ENCODE measurements at places on chromosomes 3 and 15.
A peak's percentile ranks its signal among the peaks of the same experiment; 100 is the strongest.

GRCh38 chr3:195916291-195916690 lies 7.9 kb upstream of the TNK2 start:
- DNase-seq, result no peak

GRCh38 chr3:195921334-195921791 lies 13.0 kb upstream of the TNK2 start:
- no peak for DNase-seq

- peak; percentile 50 for DNase-seq
Observed at GRCh38 chr15:64464276-64465005, 4.1 kb downstream of the ZNF609 start.

GRCh38 chr3:61979638-61980037 lies 393.7 kb downstream of the FEZF2 start:
- DNase-seq, result no peak

- peak; percentile 73 for DNase-seq
Observed at GRCh38 chr3:50572158-50572557, 2.8 kb downstream of the HEMK1 start.

DNA sequence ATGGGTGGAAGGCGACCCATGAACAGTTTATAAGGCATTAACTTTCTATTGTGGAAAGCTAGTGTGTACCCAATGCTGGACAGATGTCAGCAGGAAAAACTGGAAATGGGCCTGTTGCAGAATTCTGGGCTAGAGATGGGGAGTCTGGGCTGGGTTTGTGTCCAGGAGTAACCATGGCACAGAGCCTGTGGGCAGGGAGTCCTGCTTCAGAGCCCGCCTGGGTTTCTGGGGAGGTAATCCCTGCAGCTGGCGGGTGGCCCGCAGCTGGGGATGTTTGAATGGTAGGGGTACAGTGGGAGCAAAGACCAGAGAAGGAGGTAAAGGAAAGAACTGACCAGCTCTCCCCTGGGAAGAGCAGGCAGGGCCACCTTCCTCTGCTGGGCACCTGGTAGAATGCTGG lies 25.7 kb downstream of the ACAA1 start:
- no peak for DNase-seq

GRCh38 chr3:115110830-115111229 lies 36.3 kb downstream of the ZBTB20 start:
- DNase-seq, result no peak

GRCh38 chr3:126612479-126613205 lies 42.3 kb downstream of the TXNRD3 start:
- DNase-seq, result no peak

GRCh38 chr15:37678124-37678523 lies 256.3 kb upstream of the TMCO5A start:
- no peak for DNase-seq

DNA sequence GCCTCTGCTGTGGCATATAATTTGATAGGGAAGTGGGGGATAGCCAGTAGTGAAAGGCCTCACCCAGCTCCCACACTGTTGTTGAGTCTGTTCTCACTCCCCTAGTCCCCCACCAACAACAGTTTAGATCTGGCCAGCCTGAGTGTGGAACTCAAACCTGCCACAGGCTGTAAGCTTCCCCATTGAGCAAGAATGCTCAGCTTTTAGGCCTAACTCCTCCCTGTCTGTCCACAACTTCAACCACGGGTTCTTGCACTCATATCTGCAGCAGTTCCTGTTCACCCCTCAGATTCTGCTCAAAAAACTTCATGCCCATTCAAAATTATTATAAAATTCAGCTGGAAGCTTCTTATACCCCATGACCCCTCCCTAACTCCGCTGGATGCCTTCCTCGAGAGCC lies 975.1 kb downstream of the NSUN3 start:
- no peak for DNase-seq

DNA sequence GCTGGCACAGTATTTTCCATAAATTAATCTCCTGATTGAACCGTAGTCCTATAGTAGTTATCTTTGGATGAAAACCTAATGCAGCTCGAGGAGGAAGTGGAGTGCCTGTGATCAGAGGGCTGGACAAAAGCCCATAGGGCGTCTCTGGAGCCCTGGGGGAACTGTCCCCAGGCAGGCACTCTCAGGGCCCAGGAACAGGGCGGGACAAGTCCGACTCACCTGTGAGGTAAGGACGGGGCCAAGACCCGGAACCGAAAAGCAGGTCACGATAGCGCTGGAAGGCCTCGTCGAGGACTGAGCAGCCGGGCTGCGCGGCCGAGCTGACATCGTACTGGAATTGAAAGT lies 341 bp downstream of the HEXA start:
- DNase-seq, result no peak

DNA sequence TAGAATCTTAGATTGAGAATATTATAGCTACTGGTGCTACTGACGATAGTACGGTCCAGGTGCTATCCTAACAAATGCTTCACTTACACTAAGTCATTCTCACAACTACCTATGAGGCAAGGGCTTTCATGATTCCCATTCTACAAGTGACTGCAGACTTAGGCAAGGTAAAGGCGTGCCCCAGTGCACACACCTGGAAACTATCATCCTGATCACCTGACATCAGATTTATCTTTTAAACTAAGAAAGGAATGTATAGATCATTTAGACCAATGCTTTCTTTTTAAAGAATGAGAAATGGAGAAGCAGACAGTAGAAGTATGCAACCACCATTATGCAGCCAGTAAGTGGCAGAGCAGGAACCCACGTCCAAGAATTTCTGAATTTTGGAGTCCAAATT lies 59.2 kb upstream of the LRRN1 start:
- no peak for DNase-seq

DNA sequence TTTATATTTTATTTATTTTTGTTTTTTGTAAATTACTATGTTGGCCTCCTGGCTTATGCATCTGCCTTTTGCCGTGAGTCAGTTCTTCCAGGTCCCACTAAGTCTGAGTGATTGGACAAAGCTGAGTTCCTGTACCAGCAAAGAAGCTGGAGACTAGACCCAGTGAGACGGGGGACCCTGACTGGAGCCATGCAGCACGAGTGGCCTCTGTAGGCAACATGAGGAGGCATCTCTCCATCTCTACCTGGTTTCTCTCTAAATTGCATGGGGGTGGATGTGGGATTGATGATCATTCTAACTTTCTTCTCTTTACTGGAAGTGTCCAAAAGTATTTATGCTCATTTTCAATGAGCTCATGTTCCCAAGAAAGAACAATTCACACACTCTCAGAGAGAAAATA lies 155.3 kb upstream of the MRPL3 start:
- no peak for DNase-seq

DNA sequence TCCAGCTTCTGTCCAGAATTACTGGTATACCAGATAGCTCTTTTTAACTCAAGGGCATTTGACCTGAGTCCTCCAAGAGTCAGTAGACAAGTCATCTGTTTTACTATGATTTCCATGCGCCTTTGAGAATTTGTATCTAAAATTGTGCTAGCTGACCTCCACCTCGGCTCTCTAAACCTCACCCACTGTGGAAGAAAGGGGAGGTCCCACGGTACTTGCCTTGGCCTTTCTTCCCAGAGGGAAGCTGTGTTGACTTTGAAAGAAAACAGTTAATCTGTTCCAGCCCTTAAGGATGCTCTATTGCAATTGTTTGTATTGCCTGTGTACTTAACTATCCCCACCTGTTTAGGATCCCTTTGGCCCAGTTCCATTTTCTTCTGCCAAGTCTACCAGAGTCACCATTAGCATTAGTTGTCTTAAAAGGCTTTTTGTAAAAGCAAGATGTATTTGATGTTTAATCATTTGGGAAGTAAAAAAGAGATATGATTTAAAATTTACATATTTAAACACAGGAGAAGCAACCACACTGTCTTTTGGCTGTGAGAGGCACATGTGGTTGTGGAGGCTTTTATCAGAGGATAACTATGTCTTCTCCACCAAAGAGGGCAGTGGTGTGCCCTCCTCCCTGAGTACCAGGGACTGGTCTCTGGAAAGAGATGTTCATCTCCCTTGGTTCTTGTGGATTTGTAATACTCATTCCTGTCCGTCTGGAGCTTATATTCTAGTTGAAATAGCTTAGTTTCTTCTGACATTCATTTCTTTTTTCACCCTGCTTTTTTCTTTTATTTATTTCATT lies 88.8 kb downstream of the CRTC3 start:
- no peak for DNase-seq

- no peak for DNase-seq
Observed at GRCh38 chr3:142056656-142057330, 92.6 kb downstream of the TFDP2 start.

DNA sequence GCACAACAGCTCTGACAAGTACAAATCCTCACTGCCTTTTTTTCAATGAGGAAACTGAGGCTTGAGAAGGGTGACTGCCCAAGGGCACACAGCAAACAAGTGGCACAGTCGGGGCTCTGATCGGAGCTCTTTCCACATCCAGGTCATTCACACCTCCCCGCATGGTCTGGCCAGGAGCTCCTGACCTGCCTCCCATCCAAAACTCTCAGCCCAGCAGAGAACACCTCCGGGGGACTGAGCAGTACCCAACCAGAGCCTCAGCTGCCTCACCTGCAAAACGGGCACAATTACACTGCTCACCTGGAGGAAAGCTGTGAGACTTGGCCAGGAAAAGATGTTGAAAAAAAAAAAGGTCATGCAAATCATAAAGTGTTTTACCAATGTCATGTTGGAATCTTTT lies 36.5 kb downstream of the WNT7A start:
- no peak for DNase-seq

- no peak for DNase-seq
Observed at GRCh38 chr15:51224428-51224827, 114.0 kb downstream of the CYP19A1 start.

GRCh38 chr3:97647441-97647982 lies 117.0 kb upstream of the ARL6 start:
- DNase-seq, result peak; percentile 80

DNA sequence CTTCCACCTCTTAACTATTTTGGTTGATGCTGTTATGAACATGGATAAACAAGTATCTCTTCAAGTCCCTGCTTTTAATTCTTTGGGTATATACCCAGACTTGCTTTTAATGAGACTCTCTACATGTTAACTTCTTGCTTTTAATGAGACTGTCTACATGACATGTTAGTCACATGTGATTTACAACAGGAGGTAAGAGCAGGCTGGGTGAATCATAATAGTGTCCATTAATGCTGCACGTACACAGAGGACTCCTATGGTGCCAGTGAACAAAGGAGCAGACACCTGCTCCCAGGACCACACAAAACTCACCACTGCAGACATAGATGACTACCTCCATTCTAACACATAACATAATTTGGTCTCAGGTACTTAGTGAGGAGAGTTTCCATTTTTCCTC lies 273.4 kb upstream of the NSMCE3 start:
- no peak for DNase-seq

DNA sequence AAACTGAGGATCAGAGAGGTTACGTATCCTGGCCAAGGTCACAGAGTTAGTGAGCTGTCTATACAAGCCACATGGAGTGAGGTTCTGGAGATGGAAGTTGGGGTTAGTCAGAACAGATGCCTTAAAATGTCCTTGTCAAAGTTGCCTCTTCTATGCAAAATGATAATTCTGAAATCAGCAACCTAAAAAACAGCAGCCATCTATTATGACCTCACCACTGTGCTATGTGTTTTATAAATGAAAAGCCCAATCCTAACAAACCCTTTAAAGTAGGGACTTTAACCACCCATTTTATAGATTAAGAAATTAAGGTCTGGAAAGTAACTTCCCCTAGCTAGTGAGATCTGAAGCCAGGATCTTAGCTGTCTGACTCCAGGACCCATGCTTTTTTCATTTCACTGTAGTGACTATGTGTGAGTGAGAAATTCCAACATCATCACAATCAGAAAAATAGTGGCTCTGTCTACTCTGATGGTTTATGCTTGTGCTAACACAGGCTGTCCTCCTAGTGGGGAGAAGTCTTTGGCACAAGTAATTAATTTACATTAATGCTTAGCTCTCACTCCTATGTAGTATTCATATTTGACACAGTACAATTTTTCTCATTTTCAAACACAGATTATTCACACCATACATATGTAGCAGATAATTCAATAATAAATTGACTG lies 143.6 kb downstream of the ANO10 start:
- DNase-seq, result no peak

DNA sequence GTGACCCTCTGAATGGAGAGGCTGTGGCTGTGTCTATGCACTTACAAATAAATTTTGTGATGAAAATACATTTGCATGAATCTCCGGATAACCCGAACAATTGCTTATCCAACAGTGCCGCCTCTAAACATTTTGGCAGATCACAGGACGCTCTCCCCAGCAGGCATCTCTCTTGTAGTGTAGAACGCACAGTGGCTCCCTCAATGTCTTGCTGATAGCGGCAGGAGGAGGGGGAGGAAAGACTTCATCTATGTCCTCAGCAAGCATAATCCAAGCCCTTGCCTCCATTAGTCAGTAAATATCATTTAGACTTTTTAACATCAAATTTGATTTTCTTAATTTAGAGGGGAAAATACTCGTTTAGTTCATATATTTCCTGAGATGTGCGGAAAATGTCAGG lies 318.1 kb upstream of the IGF1R start:
- no peak for DNase-seq

DNA sequence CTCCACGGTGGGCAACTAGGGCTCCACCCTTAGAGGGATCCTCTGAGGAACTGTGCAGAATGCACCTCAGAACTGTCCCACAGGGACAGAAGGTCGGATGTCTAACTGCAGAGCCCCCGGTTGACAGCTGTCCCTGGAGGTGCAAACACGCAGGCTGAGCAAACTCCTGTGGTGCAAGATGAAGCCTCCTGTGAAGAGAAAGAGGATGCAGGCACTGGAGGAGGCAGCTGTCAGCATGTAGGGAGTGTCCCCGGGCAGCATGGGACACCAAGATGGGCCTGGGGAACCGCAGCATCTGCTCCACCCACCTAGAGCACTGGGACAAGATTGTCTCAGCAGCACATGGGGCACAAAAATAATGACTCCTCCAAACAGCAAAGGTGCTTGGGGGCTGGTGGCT lies 258.9 kb downstream of the ABHD5 start:
- DNase-seq, result no peak

DNA sequence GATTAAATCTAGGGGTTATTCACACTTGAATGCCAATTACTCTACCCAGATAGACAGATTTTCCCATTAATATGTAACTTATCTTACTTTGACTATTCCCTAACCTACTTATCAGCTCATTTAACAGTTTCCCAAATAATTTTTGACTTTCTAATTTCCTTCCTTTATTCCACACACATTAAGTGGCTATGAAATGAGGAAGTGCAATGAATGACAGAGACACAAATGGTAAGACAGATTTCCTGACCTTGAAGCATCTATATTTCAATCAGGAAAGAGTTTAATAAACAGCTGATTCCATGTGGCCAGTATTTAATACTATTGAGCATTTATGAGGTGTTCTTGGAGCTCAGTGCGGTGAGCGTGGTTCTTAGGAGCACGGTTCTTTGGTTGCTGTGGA lies 78.8 kb downstream of the SLC7A14 start:
- no peak for DNase-seq
